ENCODE measurements at places on chromosomes 1 and 21.

- peak; percentile 82 for DNase-seq
Measured at GRCh38 chr1:157090196-157090647, 9.4 kb downstream of the ETV3L start.

DNA sequence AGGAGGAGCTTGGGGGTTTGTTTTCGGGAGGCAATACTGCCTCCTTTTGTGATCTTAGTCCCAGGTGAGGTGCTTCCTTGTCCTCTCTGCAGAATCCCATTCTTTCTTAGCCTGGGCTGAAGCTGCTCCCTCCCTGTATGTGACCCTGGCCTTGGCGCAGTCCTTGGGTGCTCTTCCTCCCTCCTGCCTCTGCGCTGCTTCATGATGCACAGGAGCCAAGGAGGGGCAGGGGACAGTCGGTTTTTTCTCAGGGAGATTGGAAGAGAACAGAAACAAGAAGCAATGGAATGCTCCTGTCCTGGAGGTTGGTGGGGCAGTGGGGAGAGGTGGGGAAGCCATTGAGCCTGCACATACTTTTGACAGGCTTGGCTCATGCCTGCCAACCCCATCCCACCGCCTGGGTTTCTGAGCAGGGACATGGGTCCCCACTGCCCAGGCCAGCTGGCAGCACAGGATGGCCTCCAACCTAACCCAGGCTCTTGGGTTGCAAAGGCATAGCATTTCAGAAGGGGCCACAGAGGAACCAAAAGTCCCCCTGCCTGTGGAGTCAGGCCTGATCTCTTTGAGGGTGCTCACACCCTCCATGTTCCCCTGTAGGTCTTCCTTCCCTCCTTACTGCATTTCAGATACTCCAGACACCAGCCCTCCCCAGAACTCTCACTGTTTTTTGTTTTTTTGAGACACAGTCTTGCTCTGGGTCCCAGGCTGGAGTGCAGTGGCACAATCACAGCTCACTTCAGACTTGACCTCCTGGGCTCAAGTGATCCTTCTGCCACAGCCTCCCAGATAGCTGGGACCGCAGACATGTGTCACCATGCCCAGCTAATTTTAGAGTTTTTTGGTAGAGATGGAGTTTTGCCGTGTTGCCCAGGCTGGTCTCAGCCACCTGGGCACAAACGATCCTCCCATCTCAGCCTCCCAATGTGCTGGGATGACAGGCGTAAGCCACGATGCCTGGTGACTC, 16.1 kb downstream of the IL6R start:
- DNase-seq, result no peak

DNA sequence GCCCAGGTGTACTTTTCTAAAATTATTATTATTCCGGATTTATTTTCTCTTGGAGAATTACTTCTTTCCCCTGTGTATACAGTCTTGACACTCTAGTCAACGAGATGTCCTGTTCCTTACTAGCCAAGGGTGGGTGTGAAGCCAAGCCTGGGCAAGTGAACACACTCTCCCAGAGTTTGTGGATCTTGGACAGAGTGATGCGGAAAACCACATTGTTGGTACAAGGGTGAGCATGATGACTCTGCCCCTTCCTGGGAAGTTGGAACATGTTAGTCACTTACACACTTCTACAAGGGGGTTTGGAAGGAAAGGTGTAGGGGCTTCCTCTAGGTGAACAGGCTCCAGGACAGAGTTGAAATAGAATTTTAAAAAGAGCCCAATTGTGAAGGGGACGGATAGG, 20.0 kb upstream of the RD3 start:
- no peak for DNase-seq

DNA sequence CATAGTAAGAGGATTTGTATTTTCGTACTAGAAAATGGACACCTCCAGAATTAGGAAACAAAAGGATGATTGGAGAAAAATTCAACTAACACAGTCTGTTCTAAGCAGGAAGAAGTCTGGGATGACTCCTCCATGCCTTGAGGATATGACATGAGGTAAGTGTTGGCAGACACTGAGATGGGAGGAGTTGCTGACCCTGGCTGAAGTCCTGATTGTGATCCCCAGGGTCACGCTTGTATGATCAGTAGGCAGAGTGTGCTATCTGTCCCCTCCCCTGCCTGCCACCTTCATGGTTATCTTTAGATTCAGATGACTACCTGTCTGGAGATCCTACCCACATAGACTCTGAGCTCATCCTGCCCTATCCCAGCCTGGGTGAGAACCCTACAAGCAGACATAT, 249.1 kb downstream of the C1orf94 start:
- no peak for DNase-seq

GRCh38 chr1:27007909-27008582, 4.6 kb downstream of the TENT5B start:
- DNase-seq, result no peak

DNA sequence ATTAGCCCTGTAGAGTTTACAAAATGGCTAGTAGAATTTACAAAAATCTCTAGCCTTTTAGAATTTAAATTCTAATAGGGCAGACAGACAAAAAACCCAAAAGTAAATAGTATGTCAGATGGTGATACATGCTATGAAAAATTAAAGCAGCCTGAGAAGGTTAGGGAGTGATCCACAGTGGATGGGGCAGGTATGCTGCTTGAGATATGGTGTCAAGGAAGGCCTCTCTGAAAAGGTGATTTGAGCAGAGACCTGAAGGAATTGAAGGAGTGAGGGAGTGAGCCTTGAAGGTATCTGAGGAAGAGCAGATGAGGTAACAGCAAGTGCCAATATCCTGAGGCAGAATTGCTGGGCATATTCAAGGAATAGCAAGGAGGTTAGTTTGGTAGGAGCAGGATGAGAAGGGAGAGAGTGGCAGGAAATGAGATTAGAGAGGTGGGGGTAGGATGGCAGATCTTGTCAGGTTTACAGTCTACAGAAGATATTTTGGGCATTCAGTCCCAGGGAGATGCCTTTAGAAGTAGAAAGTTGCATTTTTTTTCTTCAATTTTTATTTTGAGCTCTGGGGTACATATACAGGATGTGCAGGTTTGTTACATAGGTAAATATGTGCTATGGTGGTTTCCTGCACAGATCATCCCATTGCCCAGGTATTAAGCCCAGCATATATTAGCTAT, 40.8 kb upstream of the DPH5 start:
- DNase-seq, result no peak

DNA sequence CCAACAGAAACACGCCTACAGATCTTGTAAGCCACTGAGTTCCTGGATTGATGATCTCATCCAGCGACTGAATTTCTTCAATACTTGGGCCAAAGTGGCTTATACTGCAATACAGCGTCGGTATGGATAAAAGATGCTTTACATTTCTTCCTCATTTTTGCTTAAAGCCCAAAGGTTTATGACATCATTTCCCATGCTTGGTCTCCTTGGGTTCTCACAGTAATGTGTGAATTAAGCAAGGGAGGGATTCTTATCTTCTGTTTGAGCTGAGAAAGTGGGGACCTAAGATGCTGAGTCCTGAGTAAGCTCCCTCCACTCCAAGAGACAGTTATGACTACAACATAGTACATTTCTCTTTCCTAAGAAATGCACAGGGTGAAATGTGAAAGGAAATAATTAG, 39.5 kb downstream of the LBR start:
- DNase-seq, result no peak

GRCh38 chr1:234114648-234115307, 210.3 kb downstream of the SLC35F3 start:
- DNase-seq, result peak; percentile 32

DNA sequence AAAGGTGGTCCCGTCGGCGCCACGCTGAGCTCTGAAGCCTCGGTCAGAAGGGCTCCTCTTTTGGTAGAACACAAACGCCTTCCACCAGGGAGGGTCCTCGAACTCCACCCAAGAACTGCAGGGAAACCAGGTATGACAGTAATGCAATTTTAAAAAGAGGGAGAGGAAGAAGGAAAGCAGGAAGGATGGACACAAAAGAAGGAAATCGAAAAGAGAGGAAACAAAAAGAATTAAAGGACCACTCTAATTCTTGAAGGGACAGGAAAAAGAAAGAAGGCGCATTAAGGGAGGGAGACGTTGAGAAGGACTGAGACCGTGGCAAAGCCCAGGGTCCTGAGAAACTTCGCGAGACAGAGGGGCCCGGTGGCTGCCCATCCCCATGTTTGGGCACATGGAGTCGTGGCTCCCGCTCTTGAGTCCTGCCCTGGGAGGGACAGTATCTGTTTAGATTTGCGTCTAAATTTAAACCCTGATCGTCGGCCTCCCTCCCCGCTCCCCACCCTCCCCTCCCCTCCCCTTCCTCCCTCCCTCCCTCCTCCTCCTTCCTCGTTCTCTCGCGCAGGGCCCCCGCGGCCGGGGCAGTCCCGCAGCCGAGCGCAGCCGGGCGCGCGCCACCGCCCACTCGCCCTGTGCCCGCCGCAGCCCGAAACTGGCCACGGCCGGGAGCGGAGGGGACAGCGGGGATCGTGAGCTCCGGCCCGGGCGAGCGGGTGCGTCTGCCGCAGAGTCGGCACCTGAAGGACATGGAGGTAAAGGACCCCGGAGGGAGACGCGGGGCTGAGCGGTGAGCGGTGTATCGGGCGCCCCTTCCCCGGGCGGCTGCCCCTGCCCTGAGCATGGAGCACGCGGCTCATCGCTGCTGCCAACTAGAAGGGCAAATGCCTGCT, at the start of gene RCSD1:
Gene RCSD1, plus strand, starts transcription at position 552 of the 887 bp plus-strand sequence. Its CDS starts 192 bp downstream, at position 744.
- DNase-seq, result peak; percentile 60

DNA sequence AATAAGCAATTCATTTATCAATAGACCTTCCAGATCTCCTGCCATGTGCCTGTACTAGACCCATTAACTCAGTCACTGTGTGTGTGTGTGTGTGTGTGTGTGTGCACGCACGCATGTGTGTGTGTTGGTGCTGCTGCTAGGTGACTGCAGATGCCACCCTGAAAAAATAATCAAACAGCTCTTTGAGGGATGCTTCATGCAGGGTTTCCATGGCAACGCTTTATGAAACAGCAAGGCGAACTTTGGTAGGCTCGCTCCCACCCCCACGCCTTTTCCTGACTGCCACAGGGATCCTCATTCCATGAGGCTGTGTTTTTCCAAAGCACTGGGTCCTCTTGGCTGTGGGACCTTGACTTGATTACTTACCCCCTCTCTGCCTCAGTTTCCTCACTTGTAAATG, 94.0 kb downstream of the HMGB4 start:
- no peak for DNase-seq

Measured in CD4-positive, alpha-beta T cell treated with Interleukin-1 beta for 1 hour (primary cell).